Neural crest cell (in vitro differentiated cells): ENCODE measurements at places on chromosomes 4 and X. TPM values are rescaled to one million over a fixed set of nuclear protein-coding genes. Genes with fewer than 3 reads are reported as not detected.

CORIN gene
- 0.05 and 0.34 TPM in 2 replicates for total RNA-seq

GPR50 gene
- total RNA-seq: 3.7 and 4.4 TPM in 2 replicates

GRCh38 chr4:2253160-2254084 is 8.5 kb downstream of the MXD4 start:
- DNase-seq: no peak

DNA sequence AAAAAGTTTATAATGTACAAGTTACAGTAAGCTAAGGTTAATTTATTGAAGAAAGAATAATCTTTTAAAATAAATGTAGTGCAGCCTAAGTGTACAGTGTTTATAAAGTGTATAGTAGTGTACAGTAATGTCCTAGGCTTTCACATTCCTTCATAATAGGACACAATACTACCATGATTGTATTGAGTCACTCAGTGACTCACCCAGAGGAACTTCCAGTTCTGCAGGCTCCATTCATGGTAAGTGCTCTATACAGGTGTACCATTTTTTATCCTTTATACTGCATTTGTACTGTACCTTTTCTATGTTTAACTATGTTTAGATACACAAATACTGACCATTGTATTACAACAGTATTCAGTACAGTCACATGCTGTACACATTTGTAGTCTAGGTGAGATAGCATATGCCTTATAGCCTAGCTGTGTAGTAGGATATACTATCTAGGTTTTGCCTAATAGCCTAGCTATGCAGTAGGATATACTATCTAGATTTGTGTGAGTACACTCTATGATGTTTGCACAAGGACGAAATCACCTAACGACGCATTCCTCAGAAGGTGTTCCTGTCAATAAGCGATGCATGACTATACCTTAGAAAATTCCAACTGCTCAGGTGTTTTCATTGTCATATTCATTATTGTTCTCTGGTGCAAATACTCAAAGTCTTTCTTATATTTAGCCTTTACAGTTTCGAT is 5.5 kb upstream of the TMEM255A start:
- no peak for DNase-seq

DNA sequence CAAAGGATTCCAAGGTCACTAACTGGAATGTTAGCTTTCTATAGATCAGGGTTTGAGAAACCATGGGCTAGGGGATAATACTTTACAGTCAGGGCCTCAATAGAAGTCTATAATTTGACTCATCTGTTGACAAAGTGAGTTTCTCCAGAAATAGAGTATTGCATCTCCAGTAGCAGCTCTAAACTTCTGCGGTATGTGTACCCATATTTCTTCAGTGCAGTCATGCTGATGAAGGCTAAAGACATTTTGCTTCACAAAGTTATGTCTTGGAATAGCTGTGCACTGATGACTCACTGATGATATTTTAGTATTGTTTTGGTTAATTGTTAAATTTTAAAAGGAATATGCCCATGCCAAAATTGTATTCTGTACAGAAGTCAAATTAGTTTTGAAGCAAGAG is 464.9 kb upstream of the AMOT start:
- no peak for DNase-seq

- DNase-seq: no peak
These were observed 147.5 kb downstream of the TSPAN5 start for GRCh38 chr4:98510757-98511517.

DNA sequence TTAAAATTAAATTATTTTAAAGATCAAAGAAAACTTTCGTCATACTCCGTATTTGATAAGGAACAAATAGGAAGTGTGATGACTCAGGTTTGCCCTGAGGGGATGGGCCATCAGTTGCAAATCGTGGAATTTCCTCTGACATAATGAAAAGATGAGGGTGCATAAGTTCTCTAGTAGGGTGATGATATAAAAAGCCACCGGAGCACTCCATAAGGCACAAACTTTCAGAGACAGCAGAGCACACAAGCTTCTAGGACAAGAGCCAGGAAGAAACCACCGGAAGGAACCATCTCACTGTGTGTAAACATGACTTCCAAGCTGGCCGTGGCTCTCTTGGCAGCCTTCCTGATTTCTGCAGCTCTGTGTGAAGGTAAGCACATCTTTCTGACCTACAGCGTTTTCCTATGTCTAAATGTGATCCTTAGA is at the start of gene CXCL8:
CXCL8 (plus strand) TSS at position 217 of the 426 bp plus-strand sequence; CDS start at position 307, 90 bp downstream.
- DNase-seq: no peak

DNA sequence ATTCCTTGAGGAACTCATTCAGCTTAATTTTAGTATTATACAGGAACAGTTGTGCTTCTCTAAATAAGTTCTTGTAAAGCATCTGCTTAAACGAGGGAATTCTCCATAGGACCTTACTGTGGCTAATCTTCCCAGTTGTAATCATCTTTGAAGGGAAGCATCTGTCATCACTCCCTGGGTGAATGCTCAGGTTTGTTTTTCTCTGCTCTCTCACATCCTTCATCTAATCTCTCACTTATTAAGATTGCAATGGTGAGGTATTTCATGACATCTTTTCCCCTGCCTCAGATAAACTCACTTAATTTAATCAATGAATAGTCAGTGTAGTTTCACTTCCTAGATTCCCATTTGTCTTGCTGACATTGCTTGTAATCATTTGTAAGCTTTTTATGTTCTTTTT is 121.8 kb upstream of the ADAMTS3 start:
- no peak for DNase-seq

GRCh38 chr4:168942985-168943384 is 67.1 kb downstream of the CBR4 start:
- no peak for DNase-seq

- no peak for DNase-seq
These were observed 21.8 kb downstream of the NOP14 start for GRCh38 chr4:2941138-2942036.

DNA sequence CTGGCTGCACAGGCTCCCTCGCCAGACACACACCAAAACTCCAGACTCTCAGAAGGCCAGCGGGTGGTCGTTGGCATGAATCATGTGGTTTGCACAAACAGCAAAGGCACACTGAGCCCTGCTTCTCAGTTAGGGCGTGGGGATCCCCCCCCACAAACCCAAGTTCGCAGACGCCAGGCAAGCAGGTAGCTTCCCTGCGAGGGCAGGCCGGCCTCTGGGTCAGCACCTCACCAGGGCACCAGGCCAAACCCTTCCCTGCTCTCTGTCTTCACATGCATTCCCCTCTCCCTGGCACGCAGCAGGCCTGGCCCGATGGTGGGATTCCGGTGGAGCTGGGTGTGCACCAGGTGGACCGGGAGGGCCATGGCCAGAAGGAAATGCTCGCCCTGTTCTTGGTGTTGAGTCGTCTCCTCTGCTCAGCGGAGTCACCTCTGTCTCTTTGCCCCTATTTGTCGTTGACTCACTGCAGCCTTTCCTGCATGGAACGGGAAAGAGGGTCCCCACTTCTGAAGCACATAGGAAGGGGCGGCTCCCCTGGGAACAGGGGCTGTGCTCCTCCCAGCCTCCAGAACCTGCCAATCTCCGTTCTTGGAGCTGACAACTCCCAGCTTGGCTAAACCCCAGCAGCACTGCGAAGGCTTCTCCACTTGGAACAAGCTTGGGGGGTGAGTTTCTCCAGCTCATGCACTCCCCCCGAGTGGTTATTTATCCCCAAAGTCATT is 51.4 kb downstream of the SORCS2 start:
- DNase-seq: no peak

DNA sequence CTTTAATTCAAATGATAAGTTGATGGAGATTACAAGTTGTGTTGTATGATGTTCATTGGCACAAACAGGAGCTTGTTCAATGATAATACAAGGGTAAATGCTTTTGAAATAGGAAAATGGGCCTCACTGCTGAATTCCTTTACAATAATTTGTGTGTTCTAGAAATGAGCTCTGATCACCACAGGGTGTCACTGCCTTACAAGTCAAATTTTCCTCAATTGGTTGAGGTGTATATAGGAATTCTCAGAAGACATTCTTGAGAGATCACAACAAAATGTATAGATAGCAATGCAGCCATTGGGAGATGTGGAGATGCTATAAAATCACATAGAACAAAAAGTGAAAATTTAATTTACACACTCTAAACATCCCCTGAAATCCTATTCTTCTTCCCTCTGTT is 49.6 kb downstream of the KLF8 start:
- DNase-seq: no peak

CFAP99 gene
- not detected in 2 replicates for total RNA-seq

DNA sequence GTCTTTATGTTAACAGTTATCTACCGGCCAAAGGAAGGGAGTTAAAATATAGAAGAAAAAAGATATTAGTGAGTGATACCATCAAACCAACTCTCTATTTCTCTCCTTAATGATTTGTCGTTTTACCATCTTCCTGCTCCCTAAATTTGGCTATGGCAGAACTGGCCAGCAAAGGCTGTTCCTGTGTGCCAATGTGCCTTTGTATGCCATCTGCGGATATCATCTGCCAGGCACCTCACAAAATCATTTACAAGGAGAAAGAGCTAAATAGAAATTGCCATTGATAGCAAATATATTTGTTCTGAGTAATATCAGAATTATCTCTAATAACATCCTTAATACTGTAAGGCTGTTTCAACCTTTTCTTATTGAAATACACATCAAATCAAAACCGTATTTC is 22.4 kb downstream of the GPM6A start:
- DNase-seq: no peak
